Iris pigment epithelial cell (primary cell): ENCODE measurements at places on chromosomes 4 and X.

- DNase-seq, result no peak
Measured at GRCh38 chrX:20693078-20693477, 426.4 kb upstream of the RPS6KA3 start.

- DNase-seq, result no peak
Measured at GRCh38 chr4:88761342-88761741, 63.7 kb upstream of the NAP1L5 start.

GRCh38 chrX:132776486-132777210 is 181.8 kb downstream of the HS6ST2 start:
- DNase-seq, result no peak

DNA sequence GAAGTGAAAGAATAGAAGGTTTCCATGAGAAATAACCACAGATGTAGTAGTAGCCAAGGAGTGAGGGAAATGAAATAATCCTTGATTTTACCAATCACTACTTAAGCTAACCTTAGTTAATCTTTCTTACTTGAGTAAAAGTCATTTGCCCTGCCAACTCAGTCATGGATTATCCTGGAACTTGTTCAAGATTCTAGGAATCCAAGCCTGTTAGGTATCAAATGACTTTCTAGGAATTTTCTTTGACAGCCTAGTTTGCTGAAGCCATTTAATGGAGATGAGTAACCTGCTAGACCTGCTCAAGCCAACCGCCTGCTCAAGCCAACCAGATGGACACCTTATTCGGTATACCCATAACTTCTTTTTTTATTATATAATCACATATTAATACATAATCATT is 180.5 kb downstream of the KLHL13 start:
- DNase-seq, result no peak

- DNase-seq, result no peak
Measured at GRCh38 chr4:85571008-85571407, 96.1 kb downstream of the ARHGAP24 start.

- no peak for DNase-seq
Measured at GRCh38 chr4:173194157-173194556, 25.5 kb downstream of the GALNT7 start.
